ENCODE measurements at places on chromosomes 16 and 17.

DNA sequence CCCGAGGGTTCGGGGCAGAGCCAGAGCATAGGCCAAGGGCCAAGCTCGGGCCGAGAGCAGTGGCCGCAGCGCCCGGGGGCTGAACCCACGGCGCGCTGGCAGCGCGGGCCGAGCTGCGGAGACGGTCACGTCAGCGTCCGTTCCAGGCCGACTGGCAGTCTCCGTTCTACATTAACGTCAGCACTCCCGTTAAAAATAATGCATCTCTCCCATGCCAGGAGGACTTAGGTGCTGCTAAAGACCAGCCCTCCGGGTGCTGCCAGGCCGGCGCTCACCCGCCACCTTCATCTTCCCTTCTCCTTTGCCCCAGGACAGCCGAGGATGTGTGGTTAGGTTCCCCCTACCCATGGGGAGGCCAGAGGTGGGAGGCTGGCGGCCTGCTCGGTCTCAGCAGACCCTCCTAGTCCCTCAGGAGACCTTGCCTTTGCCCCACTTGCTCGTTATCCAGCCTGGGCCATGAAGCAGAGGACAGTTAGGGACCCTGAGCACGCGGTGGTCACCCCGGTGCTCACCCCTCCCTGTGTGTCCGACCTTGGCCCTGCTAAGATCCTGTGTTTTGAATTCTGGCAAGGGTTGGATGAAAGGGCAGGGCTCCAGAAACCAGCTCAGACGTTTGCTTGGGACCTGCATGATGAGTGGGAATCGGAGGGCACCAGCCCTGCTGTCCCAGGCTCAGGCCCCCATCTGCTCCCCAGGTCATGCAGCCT lies 572 bp downstream of the MPG start:
- DNase-seq: no peak

- no peak for DNase-seq
Measured at GRCh38 chr17:80803451-80804428, 187.9 kb upstream of the CHMP6 start.

GRCh38 chr17:18910326-18910725 lies 41.6 kb upstream of the SLC5A10 start:
- DNase-seq: no peak

- DNase-seq: no peak
Measured at GRCh38 chr17:39150795-39151149, 665 bp downstream of the PLXDC1 start.

GRCh38 chr17:17681744-17682292 lies 560 bp downstream of the RAI1 start:
- peak; percentile 56 for DNase-seq

DNA sequence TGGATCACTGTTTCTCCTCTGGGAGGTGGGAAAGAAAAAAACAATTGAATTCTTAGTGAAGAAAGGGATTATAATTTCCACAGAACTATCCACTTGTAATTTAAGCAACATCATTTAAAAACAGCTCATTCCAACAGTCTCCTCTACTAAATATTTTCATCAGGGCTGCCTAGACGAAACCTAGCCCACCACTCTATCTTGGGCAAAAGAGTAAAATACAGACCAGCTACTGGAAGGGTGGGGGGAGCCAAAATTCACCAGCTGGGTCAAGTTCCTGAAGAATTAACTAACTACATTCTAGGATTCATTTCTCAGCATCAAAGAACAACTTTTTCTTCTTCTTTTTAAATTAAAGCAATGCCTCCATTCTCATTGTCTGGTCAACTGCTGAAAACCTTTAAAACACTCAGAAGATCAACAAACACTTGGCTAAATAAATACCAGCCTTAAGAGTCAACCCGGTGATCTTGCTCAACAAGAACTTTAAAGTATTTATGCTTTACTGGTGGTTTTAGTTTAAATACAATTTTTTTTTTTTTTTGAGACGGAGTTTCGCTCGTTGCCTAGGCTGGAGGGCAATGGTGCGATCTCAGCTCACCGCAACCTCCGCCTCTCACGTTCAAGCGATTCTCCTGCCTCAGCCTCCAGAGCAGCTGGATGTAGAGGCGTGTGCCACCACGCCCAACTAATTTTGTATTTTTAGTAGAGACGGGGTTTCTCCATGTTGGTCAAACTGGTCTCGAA lies 25.2 kb downstream of the KANSL1 start:
- DNase-seq: no peak

DNA sequence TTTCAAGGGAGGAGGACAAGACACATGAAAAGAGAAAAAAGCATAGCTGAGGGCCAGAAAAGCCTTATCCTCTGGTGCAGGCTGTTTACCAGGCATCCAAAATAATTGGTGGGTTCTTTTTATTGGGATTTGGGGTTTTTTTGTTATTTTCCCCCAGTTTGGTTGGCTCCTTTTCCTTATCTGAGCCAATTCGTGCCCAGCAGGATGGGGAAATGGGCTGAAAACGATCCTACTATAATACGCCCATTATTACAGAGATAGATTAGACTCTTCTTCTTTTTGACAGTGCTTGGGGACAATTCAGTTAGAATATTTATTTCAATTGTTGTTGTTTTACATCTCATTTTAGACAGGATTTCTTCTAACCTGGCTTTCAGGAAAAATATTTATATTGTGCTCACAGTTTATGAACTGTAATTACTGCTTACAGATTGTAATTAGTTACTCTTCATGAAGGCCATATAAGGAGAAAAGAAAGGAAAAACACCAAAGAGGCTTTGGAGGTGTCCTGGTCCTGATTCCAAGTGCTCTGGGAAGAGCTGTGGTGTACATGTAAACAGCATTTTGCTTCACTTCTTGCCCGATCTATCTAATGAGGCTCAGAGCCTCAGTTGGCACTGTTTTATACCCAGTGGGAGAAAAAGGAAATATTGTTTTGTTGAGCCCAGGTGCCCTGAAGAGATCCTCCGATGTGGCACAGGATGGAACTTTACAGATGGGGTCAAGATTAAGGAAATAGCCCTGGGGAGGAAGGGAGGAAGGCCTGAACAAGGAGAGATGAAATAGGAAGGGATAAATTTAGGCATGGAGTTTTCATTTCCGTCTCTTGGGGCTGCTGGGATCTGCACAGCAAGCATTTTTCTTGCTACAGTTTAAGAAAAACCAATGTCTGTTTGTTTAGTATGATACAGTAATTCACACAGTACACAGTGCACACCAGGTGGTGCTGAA lies 611 bp upstream of the ANKRD40 start:
- DNase-seq: no peak

GRCh38 chr16:81403601-81404391 lies 40.8 kb upstream of the CMIP start:
- DNase-seq: peak; percentile 83

GRCh38 chr17:50834429-50835300 lies 721 bp upstream of the WFIKKN2 start:
- no peak for DNase-seq

DNA sequence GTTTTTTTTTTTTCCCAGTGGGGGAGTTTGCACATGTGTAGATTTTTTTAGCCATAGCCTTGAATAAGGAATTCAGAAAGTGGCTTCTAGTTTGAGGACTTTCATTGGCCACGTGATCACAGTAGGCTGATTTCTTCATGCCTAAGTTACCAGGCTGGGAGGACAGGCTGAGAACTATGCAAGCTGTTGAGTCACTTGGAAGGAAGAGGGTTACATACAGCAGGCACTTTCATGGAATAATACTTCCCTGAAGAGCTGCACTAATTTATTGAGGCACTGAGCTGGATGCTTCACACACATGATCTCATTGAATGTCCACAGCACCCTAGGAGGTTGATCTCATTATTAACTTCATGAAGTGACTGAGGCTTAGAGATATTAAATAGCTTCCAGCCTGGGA lies 22.8 kb downstream of the PRKCB start:
- DNase-seq: no peak

GRCh38 chr16:84924331-84925091 lies 86.8 kb downstream of the ZDHHC7 start:
- DNase-seq: no peak

- no peak for DNase-seq
Measured at GRCh38 chr17:61583242-61583641, 7.8 kb downstream of the NACA2 start.

DNA sequence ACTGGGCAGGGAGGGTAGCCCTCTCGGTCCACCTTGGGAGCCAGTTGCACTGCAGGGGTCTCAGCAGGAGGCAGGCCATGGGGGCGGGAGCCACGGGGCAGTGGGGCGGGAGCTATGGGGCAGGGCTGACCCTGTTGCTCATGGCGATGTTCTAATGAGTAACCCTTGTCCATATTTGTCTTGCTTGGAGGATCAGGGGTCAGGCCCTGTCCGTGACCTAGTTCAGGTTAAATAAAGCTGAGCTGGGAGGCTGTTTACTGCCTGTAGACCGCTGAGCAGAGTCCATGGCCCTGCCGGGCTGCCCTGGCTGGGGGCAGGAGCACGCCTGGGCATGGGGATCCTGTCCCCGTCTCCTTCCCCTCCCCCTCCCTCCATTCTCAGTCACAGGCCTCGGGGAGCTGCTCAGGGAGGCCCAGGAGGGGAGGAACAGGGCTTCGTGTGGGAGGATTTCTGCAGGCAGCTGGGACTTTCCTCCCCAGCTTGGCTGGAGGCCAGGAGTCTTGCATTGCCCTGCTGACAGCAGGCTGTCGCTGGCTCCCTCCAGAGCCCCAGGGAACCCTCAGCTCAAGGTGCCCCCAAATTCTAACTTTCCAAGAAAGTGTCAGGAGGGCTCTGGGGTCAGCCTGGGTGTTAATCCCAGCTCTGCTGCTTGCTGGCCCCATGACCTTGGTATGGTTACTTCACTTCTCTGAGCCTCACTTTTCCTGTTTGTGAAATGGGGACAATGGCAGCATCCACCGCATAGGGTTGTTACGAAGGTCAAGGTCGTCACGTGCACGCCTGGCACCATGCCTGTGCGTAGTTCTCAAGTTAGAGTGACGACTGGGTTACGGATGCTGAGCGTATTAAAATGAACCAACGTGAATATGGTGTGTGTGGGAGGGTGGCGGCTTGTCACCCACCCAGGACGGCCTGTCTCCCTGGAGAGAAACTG lies 6.1 kb upstream of the SERPINF2 start:
- peak; percentile 68 for DNase-seq

GRCh38 chr16:52309446-52310416 lies 237.2 kb downstream of the TOX3 start:
- DNase-seq: no peak

DNA sequence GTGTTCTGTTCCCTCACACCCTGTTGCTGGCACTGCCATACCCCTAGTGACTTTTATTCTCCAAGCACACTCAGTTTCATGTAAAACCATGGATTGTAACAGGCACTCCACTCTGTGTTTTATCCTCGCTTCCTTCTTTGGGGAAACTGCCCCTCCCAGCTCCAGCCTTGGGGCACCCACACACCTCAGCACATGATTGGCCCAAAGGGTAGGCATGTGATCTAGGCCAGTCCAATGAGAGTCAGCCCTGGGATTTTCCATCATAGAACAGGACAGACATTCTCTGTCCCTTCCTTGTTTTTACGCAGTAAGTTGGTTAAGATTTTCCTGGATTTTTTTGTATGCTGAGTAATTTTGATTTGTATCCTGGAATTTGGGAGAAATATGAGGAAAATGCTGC lies 115.4 kb downstream of the C16orf95 start:
- DNase-seq: no peak

- no peak for DNase-seq
Measured at GRCh38 chr17:65855675-65856074, 294.2 kb upstream of the AXIN2 start.

- DNase-seq: no peak
Measured at GRCh38 chr17:63494300-63494928, 17.6 kb downstream of the ACE start.

DNA sequence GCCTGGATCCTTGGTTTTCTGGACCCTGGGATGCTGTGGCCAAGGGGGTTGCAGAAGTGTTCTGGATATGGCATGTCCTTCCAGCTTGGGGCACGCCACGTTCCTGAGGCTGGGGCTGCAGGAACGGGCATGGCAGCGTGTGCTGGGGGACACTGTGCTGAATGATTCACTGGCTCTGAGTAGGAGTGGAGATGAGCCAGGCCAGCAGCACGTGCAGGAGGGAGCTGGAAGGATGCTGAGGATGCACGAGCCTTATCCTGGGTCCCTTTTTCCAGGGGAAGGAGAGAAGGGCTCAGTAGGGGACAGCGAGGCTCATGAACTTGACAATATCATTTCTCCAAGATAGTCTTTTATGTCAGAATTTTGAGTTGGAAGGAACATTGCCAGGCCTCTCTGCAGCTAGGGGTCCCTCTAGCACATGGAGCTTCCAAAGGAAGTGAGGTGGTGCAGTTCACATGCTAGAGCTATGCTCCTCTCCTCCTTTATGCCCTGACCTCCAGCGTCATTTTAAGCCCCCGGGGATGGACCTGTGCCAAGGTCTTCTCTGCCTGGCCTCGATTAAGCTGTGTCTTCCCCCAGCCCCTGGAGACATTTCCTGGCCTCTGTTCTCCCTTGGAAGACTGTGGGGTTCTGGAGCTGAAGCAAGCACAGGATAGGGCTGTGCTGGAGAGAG lies 125.9 kb downstream of the OR1D5 start:
- DNase-seq: no peak

DNA sequence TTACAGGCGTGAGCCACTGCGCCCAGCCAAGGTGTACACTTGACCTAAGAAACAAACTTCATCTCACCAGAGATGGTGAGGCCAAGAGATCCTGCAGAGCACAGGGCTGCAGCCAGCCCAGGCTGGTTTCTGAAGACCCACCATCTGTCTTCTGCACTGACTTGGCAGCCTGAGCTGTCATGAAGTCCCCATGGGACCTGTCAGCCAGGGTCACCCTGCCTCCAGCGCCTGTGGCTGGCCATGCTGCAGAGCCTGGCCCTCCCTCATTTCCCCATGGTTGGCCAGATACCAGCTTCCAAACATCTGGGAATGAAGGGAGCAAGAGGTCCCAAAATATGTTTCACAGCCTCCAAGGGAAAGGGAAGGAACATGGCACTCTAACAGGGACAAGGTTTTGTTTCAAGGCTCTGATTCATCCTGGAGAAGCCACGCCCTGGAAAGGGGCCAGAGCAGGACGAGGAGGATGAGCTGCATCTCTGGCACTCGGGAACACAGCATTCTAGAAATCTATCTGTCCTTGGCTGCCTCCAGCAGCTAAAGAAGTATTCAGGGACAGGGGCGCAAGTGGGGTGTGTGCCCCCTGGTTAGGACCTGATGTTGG lies 45.3 kb downstream of the DDX19A start:
- no peak for DNase-seq

DNA sequence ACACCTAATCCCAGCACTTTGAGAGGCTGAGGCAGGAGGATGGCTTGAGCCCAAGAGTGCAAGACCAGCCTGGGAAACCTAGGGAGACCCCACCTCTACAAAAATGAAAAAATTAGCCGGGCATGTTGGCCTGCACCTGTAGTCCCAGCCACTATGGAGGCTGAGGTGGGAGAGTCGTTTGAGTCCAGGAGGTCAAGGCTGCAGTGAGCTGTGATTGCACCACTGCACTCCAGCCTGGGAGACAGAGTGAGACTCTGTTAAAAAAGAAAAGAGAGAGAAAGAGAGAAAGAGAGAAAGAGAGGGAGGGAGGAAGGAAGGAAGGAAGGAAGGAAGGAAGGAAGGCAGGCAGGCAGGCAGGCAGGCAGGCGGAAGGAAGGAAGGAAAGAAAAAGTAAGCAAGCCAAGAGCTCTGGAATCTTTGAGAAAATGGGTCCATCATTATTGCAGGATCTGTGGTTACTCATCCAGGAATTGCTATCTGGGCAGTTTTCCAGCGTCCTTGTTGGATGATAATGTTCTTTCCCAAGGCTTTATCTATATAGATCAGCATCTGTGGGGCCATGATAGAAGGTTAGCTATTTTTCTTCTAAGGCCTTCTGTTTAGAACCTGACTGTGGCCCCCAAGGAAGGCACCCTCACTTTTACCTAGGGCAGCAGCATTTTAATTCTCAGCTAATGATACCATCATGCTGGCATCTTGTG lies 533.2 kb upstream of the CDH5 start:
- DNase-seq: no peak

- no peak for DNase-seq
Measured at GRCh38 chr17:63150994-63151464, 185.0 kb downstream of the TANC2 start.

Data from stimulated activated CD4-positive, alpha-beta T cell treated with anti-CD3 and anti-CD28 coated beads, Interleukin-4, amount 100 ng/mL, for 1 hour (primary cell).